CD8-positive, alpha-beta T cell (primary cell): ENCODE measurements at places on chromosomes 7 and 10.

GRCh38 chr10:130227883-130228282, 91.7 kb downstream of the GLRX3 start:
- no peak for DNase-seq

DNA sequence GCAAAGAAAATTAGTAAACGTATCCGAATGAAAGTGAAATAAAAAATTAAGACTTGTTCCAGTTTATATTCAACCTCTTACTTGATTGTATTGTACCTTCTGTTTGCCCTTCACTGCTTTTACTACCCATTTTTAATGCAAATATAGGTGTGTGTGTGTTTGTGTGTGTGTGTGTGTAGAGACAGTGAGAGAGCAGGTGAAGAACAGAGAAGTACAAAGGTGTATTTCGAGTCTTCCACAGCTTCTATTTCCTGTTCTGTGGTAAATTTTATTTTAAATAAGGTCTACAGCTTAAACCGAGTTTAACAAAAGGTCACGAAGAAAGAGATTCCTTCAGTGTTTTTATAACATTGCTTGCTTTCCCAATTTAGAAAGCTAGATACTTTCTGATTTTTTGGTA, 12.7 kb upstream of the SVIL start:
- DNase-seq, result no peak

DNA sequence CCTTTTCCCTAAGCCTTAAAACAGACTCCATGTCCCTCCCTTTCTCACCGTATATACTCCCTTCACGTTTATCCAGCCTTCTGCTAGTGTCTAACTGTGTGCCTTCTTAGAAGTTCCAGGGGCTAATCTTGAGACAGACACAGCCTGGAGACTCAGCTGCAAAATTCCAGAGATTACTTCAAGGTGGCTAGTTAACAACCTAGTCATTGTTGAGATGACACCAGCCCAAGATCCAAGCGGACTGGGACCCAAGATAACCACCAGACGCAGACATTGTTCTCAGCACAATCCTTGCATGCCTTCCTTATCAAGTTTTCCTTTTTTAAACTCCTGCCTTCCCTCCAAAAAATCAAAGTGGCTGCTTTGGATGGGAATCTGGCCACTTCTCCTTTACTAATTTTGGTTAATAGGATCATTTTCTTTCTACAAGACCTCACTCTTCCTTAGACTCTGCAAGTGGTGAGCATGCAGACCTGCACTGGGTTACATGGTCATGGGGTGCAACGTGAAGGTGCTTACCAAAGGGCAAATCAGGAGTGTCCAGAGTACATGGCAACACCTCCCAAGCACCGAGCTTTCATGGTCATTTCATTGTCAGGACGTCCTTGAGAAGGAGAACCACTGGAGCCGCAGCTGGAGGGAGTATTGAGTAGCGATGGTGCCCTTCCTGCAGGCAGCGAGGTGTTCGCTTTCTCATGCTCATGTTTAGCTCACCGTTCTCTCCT, 69.7 kb downstream of the ANLN start:
- no peak for DNase-seq

DNA sequence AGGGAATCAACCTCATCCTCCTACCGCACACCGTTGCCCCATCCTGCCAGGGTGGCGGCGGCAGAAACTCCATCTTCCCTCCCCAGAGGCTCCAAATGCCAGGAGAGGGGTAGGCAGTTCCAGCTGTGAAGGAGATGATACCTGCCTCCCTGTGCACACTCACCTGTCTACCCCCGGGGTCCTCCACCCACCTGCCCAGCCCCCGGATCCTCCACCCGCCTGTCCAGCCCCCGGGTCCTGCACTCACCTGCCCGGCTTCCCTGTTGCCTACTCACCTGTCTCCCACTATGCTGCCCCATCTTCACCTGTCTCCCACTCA, 13.4 kb upstream of the DNAAF5 start:
- no peak for DNase-seq

GRCh38 chr7:142438235-142438922, 180.5 kb upstream of the PRSS58 start:
- no peak for DNase-seq

DNA sequence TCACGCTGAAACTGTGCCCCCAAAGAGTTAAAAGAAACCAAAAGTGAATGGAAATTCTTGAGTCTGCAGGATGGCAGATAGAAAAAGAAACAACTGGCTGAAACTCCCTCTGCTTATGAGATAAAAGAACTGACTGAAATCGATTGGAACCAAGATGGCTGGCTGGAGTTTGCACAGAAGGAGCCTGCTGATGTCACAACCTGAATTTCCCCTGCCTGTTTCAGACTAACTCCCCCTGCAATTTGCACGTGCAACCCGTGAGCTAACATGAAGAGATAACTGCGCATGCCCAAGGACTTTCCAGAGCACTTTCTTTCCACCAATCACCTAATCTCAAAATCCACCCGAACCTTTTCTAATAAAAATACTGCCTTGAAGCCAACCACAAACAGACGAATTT, 435.5 kb downstream of the CALN1 start:
- DNase-seq, result no peak

GRCh38 chr10:15784662-15785300, 65.1 kb upstream of the ITGA8 start:
- DNase-seq, result no peak
